Caco-2 (cell line): ENCODE measurements at places on chromosomes 2 and 18. TPM values are rescaled to one million over a fixed set of nuclear protein-coding genes. Genes with fewer than 3 reads are reported as not detected.

Gene SLC19A3
- 88.2 and 98.5 TPM in 2 replicates for total RNA-seq

DNA sequence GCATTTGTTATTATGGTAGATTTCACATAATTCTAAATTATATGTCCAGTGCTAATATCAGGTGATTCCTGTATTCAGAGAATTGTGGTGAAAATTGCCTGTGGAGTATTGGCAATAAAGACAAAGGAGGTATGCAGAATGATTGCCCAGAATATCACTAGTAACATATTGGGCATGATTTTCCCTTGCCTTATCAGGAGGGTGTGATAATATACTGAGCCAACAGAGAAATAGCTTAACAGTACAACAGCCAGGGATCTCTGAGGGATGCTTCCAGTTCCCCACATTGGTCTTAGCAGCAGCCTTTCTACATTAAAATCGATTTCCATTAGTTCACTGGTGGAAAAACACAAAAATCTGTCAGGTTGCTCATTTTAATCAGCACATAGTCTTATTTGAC, 122.9 kb upstream of the COL3A1 start:
- H3K27me3 ChIP-seq, result no peaks in the 10 kb centered on the region
- no peak for DNase-seq
- no peak overlapping the region for H3K27ac ChIP-seq

GRCh38 chr18:11518788-11519685, 90.4 kb upstream of the SLC35G4 start:
- DNase-seq, result peak; percentile 67
- no peaks in the 10 kb centered on the region for H3K27me3 ChIP-seq
- no peaks in the 10 kb centered on the region for H3K36me3 ChIP-seq
- H3K27ac ChIP-seq, result no peak overlapping the region
- H3K4me3 ChIP-seq, result no peak overlapping the region

DNA sequence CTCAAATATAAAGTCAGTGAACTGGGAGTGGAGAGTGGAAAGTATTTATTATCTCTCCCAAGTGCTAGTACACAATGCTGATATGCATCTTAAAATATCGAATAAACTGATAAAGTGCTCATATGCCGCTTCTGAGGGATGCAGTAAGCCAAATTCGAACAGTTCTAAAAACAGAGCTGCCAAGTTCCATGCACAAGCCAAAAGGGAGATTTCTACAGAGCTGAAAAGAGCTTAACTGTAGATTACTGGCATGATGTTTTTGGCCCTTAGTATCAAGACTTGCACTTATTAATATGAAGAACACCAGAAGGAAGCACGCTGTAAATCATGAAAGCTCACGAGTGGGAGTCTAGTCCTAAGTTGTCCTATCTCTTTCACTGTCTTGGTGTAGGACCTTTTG, 7.9 kb downstream of the TMEFF2 start:
- H3K27me3 ChIP-seq, result no peaks in the 10 kb centered on the region
- DNase-seq, result no peak
- H3K27ac ChIP-seq, result no peak overlapping the region
- H3K4me3 ChIP-seq, result no peak overlapping the region

DNA sequence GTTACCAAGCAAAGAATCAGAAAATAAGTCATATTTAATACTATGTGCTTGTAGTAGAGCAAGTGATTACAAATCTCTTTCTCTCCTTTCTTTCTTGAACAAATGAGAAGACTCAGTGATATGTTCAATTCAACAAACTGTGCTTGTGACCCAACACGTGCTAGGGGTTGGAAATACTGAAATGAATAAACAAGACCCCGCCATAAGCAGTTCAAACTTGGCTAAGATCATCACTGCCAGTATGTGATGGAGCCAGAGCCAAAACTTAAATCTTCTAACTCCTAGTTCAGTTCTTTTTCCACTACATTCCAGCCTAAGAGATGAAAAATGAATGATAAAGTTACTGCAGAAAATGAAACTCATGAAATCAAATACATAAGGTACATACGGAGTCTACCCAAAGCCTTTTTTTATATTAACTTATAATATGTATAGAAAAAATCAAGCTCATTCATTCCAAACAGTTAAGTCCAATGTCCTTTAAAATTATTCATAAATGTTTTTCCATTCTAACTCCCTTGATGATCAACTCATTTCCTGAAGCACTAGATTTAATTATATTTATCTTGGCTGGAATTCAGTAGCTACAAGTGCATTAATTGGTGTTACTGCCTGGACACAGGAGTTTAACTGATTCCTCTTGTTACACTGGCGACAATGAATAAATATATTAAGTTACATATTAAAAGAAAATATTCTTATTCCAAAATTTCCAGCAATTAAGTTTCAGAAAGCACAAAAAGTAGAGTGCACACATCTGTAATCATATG, 36.0 kb downstream of the GALNT3 start:
- DNase-seq, result no peak
- H3K4me3 ChIP-seq, result no peak overlapping the region
- H3K36me3 ChIP-seq, result no peaks in the 10 kb centered on the region
- H3K27ac ChIP-seq, result no peak overlapping the region
- H3K27me3 ChIP-seq, result no peaks in the 10 kb centered on the region
- no peaks in the 10 kb centered on the region for H3K4me1 ChIP-seq

GRCh38 chr2:97713296-97714083, at the start of gene ZAP70:
ZAP70 (plus strand) TSS chr2:97713576; CDS start chr2:97724037, 10,461 bp downstream.
- H3K27me3 ChIP-seq, result no peaks in the 10 kb centered on the region
- H3K36me3 ChIP-seq, result no peaks in the 10 kb centered on the region
- peaks cover 30% of the 10 kb centered on the region for H3K4me1 ChIP-seq
- peak within 1 kb of the TSS; percentile 48 for H3K27ac ChIP-seq

Gene DOK6
- not detected in 2 replicates for total RNA-seq

Gene DPYSL5
- total RNA-seq, result 0.74 and 2.4 TPM in 2 replicates

- H3K4me3 ChIP-seq, result no peak overlapping the region
- no peak for DNase-seq
- H3K4me1 ChIP-seq, result peaks cover 56% of the 10 kb centered on the region
These were observed 68.7 kb downstream of the KCTD1 start for GRCh38 chr18:26479681-26480079.

DNA sequence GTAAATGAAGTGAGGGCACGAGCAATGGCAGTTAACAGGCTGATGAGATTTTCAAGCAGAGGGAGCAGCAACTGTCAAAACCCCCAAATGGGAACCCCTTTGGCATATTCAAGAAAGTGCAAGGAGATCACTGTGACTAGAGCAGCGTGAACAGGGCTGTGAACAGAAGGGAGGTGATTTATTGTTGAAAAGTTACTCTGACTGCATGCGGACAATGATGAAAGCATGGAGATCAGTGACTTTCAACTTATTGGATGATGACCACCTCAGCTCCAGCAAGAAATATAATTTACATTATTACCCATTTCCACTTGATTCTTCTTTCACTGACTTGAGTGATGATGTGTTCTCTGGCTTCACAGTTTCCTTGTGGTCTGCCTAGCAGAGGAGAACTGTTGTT, 187.8 kb upstream of the BOD1L2 start:
- H3K36me3 ChIP-seq, result no peaks in the 10 kb centered on the region
- no peaks in the 10 kb centered on the region for H3K4me1 ChIP-seq
- H3K4me3 ChIP-seq, result no peak overlapping the region
- no peak for DNase-seq
- no peak overlapping the region for H3K27ac ChIP-seq
- no peaks in the 10 kb centered on the region for H3K27me3 ChIP-seq

Gene CLEC4F
- total RNA-seq, result 0.16 TPM in 1 of 2 replicates, not detected in the other

Gene EML6
- 5.2 and 9.7 TPM in 2 replicates for total RNA-seq
